Naive B cell (primary cell): ENCODE measurements at places on chromosomes 12 and 14. TPM values are rescaled to one million over a fixed set of nuclear protein-coding genes. Genes with fewer than 3 reads are reported as not detected.

DNA sequence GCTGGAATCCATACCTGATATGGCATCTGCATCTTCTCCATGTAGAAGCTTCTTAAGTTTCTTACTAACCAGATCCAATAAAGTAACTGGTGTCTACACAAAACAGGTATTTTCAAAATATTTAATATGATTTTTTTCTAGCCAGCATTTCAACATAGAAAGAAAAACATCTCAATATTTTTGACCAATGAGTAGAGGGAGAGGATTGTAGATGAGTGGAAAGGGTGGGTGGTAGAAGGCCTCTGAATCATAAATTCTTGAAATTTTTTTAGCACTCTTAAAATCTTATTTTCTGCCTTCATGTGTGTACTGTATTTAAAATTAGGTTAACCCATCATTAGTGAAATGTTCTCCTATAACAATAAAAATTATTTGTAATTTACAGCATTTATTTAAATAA is 18.0 kb downstream of the DEPDC4 start:
- no peak for DNase-seq

- DNase-seq = no peak
Observed at GRCh38 chr14:104893435-104894207, 28.6 kb downstream of the CEP170B start.

DNA sequence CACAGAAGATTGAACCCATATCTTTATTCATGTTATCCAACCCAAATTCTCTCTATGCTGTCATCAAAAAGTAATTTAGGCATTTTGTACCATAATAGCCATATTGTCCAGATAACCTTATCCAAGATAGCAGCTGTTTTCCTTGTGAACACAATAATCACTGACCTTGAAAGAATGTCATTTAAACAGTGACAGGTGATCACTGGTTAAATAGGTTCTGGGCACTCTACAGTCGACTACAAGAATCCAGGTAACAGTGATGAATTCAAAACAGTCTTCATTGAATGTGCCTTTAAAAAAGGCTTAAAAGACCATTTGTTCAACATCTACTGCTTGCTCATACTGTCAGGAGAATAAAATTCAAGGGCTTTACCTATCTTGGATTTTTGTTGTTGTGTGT is 4.6 kb upstream of the SPX start:
- DNase-seq = no peak

Gene RDH11
- polyA plus RNA-seq = 107 TPM

Gene SRRM4
- not detected for polyA plus RNA-seq

GRCh38 chr12:72282721-72283120 is 10.6 kb downstream of the TRHDE start:
- no peak for DNase-seq

Gene DCAF11
- polyA plus RNA-seq = 106 TPM

DNA sequence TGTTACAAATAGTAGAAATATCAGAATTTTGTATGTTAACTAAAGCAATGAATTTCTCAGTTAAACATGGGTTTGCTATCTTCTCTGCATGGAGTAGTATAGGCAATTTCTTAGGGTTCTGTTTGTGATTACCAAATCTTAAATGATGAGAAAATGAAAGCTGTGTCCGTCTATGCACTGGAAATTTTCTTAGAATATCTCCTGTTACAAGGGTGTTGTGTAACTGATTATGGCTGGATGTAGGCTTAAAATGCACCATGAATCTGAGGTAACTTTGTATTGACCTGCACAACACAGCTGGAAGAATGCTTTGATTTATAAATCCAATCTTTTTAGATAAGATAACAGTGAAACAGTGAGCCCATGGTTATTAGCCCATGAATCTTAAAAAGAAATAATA is 17.8 kb downstream of the TRIP11 start:
- DNase-seq = no peak

Gene ACSS3
- not detected for polyA plus RNA-seq

Gene TRIM9
- not detected for polyA plus RNA-seq

Gene FLRT2
- not detected for polyA plus RNA-seq

GRCh38 chr12:54629925-54630324 is 4.8 kb downstream of the LACRT start:
- DNase-seq = no peak

Gene ACOT6
- polyA plus RNA-seq = not detected

Gene TRPV4
- not detected for polyA plus RNA-seq

- no peak for DNase-seq
Observed at GRCh38 chr12:2735432-2735831, 59.3 kb upstream of the FKBP4 start.

DNA sequence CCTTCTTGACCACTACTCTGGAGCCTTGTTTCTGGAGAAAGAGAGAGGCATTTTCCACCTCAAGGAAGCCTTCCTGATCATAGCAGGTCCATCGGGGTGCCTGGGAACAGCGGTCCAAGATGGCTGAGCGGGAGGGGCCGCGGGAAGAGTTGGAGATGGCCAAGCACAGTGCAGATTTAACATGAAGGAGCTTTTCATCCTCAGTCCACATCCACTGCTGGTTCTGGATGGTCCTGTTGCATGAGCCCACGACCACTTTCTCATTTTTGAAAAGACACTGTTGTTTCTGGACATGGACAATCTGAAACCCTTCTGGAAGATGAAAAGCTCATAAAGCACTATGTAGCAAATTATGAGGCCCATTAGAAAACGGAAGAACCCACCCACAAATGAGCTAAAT is 1.5 kb downstream of the PTPRB start:
- no peak for DNase-seq

DNA sequence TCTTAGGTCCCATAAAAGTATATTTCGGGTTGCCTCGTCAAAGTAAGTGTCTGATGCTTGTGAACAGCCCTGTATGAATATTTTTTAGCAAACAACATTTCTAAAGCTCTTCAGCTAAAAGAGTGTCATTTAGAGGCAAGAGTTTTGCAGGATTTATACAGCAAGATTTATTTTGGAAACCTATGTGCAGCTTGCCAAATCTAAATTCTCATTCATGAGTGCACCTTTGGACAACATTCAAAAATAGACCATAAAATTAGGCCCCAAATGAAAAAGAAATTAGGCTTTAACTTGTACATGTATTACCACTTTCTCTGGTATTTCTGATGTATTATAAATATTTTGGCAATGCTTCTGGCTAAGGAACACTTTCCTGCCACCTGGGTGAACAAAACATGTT is 224.4 kb upstream of the PDZRN4 start:
- DNase-seq = no peak

DNA sequence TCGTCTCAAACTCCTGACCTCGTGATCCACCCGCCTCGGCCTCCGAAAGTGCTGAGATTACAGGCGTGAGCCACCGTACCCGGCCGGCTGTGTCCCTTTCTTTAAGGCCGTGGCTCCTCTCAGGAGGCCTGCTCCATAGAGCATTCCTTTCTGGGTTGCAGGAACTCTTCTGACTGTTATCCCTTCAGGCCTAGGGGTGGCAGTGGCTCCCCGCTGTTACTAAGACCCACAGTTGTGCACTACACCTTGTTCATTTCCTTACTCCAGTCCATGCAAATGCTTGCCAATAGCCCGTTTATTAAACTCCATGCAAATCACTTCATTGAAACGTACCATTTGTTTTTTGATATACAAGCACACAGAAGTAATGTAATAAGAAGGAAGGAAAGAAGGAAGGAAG is 234.7 kb downstream of the BCAT1 start:
- no peak for DNase-seq

Gene SMOC1
- polyA plus RNA-seq = not detected

Gene ZNF10
- 25.5 TPM for polyA plus RNA-seq

Gene SLC38A4
- not detected for polyA plus RNA-seq

Gene GABARAPL1
- polyA plus RNA-seq = not detected

DNA sequence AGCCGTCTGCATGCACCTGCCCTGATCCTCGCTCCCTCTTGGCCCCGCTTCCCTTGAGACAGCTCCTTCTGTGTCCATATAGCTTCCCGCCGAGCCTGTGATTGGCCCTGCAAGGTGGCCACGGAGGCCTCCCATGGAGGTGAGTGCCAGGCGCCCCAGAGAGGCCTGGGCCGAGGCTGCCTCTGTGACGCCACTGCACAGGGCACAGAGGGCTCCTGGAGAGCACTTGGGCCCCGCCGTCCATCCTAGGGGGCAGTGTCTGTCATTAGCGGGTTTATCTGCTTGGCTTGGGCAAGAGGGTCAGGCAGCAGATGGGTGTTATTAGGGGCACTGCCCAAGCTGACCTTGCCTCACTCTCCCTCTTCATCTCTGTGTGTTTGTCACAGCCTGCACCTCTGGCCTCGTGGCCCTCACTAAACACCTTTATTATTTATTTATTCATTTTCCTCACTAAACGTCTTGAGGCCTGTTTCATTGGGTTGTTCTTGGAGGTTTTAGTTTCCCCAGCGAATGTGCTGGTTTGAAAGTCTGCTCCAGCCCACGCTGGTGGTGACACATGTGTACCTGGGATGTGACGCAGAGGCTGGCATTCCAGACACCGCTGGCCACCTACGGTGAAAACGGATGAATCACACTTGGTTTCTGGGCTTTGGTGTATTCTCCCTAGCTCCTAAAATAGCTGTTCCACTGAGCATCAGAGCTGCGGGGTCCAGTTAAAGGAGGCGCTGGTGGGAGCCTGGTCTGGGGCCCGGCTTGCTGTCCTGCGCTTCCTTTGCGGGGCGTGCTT is 5.9 kb downstream of the ZFYVE21 start:
- DNase-seq = no peak

- no peak for DNase-seq
Observed at GRCh38 chr14:33788161-33788560, 162.7 kb downstream of the EGLN3 start.

GRCh38 chr14:105503296-105503640 is 12.2 kb downstream of the TEDC1 start:
- no peak for DNase-seq

- no peak for DNase-seq
Observed at GRCh38 chr14:88296351-88296750, 26.7 kb downstream of the KCNK10 start.

DNA sequence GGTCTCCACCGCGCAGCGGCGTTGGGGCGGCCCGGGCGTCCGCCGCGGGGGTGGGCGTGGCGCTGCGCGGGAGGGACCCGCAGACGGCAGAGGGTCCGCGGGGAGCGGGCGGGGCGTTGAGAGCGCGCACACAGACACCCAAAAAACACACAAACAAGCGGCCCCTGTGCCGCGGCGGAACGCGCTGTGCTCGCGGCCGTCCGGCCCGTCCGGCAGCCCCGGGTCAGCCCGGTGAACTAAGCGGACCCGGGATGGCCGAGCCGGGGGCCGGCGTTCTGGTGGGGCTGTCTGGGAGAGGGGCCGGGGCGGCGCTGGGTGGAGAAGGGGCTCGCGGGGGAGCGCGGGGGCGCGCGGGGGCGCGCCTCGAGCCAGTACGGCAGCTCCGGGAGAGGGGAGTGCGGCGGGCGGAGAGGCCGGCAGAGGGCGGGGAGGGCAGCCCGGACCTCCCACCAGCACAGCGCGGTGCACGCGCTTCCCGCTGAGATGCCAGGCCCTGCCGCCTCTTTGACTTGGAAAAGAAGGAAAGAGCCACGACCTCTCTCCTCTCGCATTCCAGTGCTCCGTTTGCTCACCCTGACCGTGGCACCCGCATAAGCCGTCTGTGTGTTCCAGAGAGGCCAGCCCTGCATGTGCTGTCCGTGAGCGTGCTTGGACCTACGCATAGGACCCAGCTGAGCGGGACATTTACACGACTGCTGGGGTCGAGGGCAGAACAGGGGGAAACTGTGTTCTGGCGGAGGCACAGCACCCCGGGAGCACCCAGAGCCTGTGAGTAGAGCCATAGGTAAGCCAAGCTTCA is 10.3 kb downstream of the SLC6A12 start:
- no peak for DNase-seq

Gene LTBR
- 0.20 TPM for polyA plus RNA-seq

Gene RAPGEF3
- 2.6 TPM for polyA plus RNA-seq

DNA sequence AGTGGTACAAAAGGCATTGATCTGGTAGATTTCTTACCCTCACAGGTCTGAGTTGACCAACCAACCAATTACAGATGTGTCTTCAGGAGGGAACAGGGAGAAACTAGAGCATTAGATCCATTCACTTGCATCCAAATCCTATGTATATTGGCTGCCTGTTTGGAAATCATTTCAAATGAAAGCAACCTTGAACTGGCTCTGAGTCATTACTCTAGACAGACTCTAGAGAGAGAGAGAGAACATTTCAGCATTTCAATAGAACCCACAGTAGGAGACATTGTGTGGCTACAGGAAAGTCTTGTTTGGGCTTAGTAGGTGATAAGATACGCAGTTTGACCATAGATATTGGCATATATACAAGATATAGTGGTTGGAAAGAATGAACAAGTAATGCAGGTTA is 114.5 kb downstream of the PTPRR start:
- no peak for DNase-seq
